ENCODE measurements at places on chromosomes 3 and 15. TPM values are rescaled to one million over a fixed set of nuclear protein-coding genes. Genes with fewer than 3 reads are reported as not detected.

SLC9C1 gene
- total RNA-seq = 0.19 TPM

UBE3A gene
- 67.8 TPM for total RNA-seq

ALS2CL gene
- 30.6 TPM for total RNA-seq

PIERCE2 gene
- 0.84 TPM for total RNA-seq

ZNF660 gene
- total RNA-seq = 2.0 TPM
